ENCODE measurements at places on chromosomes 1 and 21.

DNA sequence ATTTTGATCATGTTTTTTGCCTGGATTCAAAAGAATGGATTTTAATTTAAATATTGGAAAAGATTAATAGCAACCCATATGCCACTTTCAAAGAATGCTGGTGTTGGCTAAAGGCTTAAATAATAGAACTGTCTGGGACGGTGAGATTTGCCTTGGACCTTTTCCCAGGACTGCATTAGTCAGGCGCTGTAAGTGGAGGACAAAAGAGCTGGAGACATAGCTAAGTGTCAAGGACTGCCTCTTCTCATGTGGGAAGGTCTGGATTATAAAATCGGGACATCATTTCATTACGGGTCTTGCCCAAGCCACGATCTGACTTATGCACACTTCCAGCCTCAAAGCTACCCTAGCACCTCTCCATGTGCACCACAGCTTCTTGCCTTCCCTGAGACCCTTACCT is 458.5 kb upstream of the DEPDC1 start:
- no peak for DNase-seq

DNA sequence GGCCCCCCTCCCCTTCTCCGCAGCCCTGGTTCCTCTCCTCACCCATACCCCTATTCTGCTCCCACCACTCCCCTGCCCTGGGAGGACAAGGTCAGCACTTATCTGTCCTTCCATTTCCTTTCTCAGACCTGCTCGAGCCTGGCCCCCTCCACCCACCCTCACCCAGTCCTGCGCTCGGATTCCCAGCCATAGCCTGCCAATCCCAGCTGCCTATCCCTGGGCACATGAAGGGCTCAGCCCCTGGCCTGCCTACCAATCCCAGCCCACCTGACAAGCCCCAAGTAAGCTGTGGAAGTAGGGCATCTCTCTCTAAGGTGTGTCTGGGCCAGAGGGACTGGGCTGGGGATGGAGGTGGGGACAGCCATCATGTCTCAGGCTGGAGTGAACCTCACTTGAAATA is 5.4 kb downstream of the BLACAT1 start:
- DNase-seq = no peak

GRCh38 chr1:30129001-30129408 is 594.4 kb downstream of the MATN1 start:
- DNase-seq = no peak

DNA sequence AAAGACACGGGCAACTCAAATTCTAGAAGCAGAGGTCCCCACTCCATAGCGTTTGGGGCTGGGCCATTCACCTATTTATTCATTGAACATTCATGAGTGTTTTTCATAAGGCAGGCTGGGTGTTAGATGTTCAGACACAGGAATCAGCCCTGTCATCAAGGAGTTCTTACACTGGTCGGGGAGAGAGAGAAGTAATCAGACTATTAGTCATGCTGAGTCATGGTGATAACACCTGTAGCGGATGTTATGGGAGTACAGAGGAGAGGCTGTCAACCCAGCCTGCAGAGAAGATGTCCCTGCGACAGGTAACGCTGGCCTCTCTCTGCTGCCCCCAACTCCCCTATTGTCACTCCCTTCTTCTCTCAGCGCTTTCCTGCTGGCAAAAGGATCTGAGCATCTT is 17.2 kb downstream of the LY9 start:
- DNase-seq = no peak

DNA sequence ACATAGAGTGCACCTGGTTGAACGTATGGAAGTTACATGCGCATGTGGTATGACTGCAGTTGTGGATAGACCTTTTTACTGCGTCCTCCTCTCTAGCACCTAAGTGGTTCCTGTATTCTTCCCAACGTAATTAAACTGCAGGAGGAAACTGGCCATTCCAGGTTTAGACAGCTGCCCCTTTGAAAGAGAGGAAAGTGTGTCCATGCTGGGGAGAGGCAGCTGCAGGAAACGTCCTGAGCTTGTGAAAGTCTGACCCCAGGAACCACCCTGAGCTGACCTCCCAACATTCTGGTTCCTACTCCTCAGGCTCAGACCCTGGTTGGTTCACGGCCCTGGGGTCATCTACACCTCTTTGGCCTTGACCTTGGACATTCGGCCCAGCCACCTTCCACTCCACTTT is 309.3 kb downstream of the DISC1 start:
- no peak for DNase-seq

DNA sequence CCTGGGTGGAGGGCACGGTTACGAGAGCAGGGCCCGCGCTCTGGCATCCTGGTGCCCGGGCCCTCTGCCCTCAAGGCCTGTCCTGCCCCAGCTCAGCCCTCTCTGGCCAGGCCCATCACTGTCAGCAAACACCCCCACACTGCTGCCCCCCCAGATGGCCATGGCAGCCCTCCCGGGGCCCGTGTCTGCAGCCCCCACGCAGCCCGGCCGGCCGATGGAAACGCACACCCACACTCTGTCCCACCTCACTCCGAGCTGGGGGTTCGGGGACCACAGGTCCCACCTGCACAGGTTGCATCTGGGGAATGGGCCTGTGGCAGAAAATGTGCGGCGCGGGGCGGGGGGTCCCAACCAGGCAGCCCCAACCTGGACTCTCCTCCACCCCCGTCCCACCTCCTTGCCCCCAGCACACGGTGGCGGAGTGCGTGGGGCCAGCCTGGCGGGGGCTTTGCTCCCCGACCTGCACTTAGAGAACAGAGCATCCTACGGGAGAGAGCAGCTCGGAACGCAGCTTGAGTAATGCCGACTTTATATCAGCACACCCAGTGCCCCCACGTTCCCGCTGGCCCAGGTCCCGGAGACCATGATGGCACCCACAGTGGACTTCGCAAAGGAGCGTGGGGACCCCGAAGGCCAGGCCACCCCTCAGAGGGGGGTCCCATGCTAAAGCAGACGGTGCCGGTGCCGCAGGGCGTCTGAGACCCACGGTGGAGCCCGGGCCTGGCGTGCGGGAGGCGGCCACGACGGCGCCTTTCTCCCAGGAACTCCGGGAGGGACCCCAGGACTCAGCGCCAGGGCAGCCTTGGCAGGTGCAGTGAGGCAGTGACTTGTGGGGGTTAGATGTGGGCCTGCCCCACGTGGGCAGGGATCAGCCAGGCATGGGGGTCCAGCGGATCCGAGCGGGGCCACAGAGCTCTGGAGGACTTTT is 7.5 kb upstream of the RNF223 start:
- DNase-seq = no peak

DNA sequence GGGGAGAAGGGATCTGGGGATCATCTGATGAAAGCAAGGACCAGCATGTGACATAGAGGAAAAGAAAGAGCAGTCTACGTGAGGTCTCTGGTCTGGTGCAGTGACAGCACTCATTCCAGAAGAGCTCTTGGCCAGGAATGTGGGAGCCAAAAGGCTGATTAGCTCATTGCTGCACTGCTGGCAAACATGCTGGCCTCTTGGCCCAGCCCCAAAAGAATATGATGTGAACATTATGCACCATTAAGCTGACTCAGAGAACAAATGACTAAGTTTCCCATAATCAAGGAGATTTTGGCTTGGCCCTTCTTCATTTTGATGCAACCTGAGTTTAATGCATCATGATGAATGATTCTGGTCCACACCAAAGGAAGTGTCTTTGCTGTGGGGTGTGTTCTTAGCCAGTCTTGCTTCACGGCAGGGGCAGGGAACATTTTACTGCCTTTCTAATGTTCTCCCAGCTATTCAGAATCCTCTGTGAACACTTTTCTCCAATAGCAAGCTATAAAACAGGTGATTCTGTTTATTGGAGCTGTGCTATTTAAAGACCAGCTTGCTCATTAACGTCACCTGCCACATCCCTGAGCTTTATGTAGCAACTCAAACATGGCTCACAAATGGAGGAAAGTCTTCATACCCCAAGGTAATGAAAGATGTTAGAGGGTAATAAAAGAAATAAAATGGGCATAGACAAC is 55.1 kb downstream of the PCBP3 start:
- no peak for DNase-seq

Measured in activated CD4-positive, alpha-beta T cell treated with anti-CD3 and anti-CD28 coated beads for 1 hour (primary cell).